Spinal cord (tissue), 10 donors: ENCODE measurements at places on chromosomes 2 and 18. TPM values are rescaled to one million over a fixed set of nuclear protein-coding genes. Genes with fewer than 3 reads are reported as not detected.
A peak's percentile ranks its signal among the peaks of the same experiment; 100 is the strongest.

FMNL2 gene
- total RNA-seq, result 81.1 TPM

FIGN gene
- total RNA-seq, result 9.8 TPM

SCYGR4 gene
- total RNA-seq, result not detected

SPC25 gene
- 9.4 TPM for total RNA-seq

CIDEA gene
- total RNA-seq, result 0.50 TPM

IL1R1 gene
- 10.9 TPM for total RNA-seq

FARSB gene
- 16.2 TPM for total RNA-seq

IL1B gene
- total RNA-seq, result 1.7 TPM

CPLX4 gene
- total RNA-seq, result 0.22 TPM

PLGLB1 gene
- 4.5 TPM for total RNA-seq

SLC8A1 gene
- total RNA-seq, result 83.2 TPM

EPC2 gene
- total RNA-seq, result 52.6 TPM

- H3K27me3 ChIP-seq, result no peaks in the 10 kb centered on the region
- DNase-seq, result no peak
- no peak overlapping the region for H3K4me3 ChIP-seq
These were observed 2.1 kb downstream of the FASTKD1 start for GRCh38 chr2:169571571-169571970.

- H3K27ac ChIP-seq, result no peak overlapping the region
- no peak overlapping the region for H3K4me3 ChIP-seq
- no peaks in the 10 kb centered on the region for H3K27me3 ChIP-seq
These were observed 287.3 kb downstream of the CMPK2 start for GRCh38 chr2:6578416-6578815.

DNA sequence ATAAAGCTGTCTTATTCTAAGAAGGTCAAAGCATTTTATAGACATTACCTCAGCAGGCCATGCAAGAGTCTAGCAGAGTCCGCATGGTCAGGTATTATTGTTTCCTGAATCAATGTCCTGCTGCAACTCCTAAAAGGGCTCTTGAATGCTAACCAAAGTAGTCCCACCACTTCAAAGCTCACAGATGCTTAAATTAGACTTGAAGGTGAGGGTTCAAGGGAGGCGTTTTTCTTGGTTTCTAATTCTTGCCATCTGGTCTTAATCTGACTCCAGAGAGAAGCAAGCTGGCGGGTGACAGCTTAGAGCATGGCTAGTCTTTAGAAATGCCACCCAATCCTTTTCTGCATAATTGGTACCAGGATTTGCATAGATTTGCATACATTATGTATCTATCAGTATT, 226.3 kb downstream of the MREG start:
- H3K4me3 ChIP-seq, result no peak overlapping the region
- no peaks in the 10 kb centered on the region for H3K27me3 ChIP-seq
- no peaks in the 10 kb centered on the region for H3K4me1 ChIP-seq
- H3K27ac ChIP-seq, result no peak overlapping the region

DNA sequence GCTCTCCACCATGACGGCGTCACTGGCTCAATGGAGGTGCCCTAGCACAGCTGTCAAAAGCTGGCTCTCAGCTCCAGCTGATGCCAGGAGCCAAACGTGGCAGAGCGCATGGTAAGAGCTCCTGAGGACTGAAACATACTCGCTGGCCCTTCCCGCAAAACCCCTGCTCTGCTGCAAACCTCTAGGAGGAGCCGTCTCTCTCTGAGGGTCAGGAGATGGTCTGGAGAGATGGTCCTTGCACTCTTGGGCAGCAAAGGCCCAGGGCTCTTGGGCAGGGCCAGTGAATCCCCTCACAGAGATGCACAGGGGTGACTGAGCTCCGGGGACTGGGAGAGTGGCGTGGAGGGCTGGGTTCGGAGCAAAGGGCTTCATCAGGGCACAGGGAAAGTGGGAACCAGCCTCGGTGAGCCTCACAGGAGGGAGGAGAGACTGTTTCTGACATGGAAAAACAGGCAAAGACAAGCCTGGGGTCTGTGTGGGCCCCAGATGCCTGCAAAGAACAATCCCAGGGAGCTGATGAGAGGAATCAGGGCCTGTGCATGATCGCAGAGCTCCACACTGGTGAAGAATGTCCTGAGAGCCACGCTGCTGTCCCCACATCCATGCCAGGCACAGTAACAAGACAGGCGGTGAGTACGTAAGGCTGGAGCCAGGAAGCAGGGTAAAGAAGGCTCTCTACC, 17.2 kb downstream of the SNORC start:
- peaks cover 85% of the 10 kb centered on the region for H3K36me3 ChIP-seq
- no peak overlapping the region for H3K4me3 ChIP-seq
- peaks cover 6% of the 10 kb centered on the region for H3K4me1 ChIP-seq

DNA sequence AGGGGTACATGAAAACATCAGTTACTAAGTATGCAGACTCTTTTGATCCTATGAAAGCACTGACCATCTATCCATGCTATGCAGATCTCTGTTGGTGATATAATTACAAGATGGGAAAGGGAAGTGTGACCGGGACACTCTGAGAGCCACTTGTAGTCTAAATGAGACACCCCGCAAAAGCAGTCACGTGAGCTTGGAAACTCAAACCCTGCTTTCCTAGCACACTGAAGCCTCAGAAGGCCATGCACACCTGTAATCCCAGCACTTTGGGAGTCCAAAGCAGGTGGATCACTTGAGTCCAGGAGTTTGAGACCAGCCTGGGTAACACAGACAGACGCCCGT, 137.5 kb downstream of the INO80D start:
- no peak overlapping the region for H3K4me3 ChIP-seq
- no peak overlapping the region for H3K27ac ChIP-seq
- DNase-seq, result no peak
- no peaks in the 10 kb centered on the region for H3K36me3 ChIP-seq

- H3K27me3 ChIP-seq, result no peaks in the 10 kb centered on the region
- peak; percentile 6 for DNase-seq
- H3K4me1 ChIP-seq, result no peaks in the 10 kb centered on the region
- no peak overlapping the region for H3K27ac ChIP-seq
- H3K4me3 ChIP-seq, result no peak overlapping the region
- H3K36me3 ChIP-seq, result no peaks in the 10 kb centered on the region
These were observed 1552.3 kb upstream of the SLC39A10 start for GRCh38 chr2:194104687-194105086.

GRCh38 chr2:229170916-229171315, 100.2 kb downstream of the PID1 start:
- H3K36me3 ChIP-seq, result no peaks in the 10 kb centered on the region
- H3K4me3 ChIP-seq, result no peak overlapping the region
- DNase-seq, result no peak
- H3K27ac ChIP-seq, result no peak overlapping the region

DNA sequence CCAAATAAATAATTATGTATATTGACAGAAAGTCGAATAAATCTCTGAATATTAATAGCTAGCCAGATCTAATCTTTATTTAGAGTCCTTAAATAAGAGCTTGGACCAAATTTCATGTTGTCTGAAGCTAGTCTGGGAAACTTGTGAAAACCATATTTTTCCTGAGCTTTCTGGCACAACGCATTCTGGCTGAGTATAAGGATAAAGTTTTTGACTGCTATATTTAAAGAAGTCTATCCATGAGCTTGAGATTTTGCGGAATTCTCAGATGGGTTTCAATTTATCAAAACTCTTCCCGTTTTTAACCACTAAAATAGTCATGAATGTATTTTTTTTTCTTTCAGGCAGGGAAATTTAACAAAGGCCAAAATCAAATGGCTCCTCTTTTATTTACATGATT, 23.8 kb downstream of the FAP start:
- no peaks in the 10 kb centered on the region for H3K4me1 ChIP-seq
- H3K27me3 ChIP-seq, result no peaks in the 10 kb centered on the region
- peak; percentile 77 for DNase-seq
- H3K4me3 ChIP-seq, result no peak overlapping the region
- no peaks in the 10 kb centered on the region for H3K36me3 ChIP-seq

GRCh38 chr2:65390134-65390533, 42.3 kb downstream of the SPRED2 start:
- no peak for DNase-seq
- no peaks in the 10 kb centered on the region for H3K36me3 ChIP-seq

DNA sequence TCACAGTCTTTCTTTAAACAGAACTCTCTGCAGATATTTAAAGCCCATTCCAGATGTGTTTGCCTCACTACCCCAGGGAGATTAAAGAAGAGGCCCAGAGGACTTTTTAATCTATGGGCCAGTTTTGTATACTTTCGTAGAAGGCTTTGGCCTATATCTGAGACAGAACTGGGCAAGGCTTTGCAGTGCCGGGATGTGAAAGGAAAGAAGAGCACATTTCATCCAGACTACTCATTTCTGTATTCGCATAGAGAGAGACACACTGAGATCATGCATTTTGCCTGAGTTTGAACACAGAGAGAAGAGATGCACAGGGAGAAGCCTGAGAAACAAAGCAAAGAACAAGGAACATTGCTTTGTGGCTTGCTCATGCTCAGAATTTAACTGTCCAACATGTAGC, 54.9 kb upstream of the SLC5A7 start:
- peak; percentile 17 for DNase-seq
- no peaks in the 10 kb centered on the region for H3K27me3 ChIP-seq
- no peaks in the 10 kb centered on the region for H3K36me3 ChIP-seq
- H3K4me3 ChIP-seq, result no peak overlapping the region
- H3K4me1 ChIP-seq, result no peaks in the 10 kb centered on the region

GRCh38 chr18:70292628-70293027, 3.8 kb downstream of the SOCS6 start:
- peaks cover 20% of the 10 kb centered on the region for H3K4me1 ChIP-seq
- no peak overlapping the region for H3K4me3 ChIP-seq
- no peak for DNase-seq
- no peaks in the 10 kb centered on the region for H3K36me3 ChIP-seq
- H3K27me3 ChIP-seq, result no peaks in the 10 kb centered on the region

- H3K4me3 ChIP-seq, result no peak overlapping the region
- H3K27me3 ChIP-seq, result no peaks in the 10 kb centered on the region
- no peak overlapping the region for H3K27ac ChIP-seq
These were observed 64.2 kb downstream of the RBMS1 start for GRCh38 chr2:160429248-160430000.

- H3K36me3 ChIP-seq, result no peaks in the 10 kb centered on the region
- peaks cover 23% of the 10 kb centered on the region for H3K4me1 ChIP-seq
- DNase-seq, result peak; percentile 79
- no peaks in the 10 kb centered on the region for H3K27me3 ChIP-seq
- H3K4me3 ChIP-seq, result no peak overlapping the region
These were observed 30.1 kb upstream of the E2F6 start for GRCh38 chr2:11495844-11496681.

DNA sequence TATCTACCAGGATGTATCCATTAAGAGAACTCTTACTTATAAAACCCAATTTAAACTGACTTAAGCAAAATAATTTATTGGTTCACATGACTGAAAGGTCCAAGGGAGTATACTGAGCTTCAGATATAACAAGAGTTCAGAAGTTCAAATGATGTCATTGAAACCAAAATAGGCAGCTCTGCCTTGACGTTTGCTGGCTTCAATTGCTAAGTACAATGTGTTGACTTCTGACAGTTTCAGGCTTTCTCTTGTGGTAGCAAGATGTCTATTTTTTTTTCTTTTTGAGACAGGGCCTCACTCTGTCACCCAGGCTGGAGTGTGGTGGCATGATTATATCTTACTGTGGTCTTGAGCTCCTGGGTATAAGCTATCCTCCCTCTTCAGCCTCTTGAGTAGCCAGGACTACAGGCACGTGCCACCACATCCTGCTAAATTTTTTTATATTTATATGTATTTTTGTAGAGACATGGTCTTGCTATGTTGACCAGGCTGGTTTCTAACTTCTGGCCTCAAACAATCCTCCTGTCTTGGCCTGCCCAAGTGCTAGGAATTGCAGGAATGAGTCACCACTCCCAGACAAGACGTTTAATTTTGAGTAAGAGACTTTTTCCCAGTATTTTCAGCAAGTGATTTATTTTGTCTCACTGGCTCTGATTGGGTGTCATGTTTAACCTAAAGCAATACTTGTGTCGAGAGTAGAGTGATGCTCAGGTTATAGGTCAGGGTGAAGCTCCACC, 184.8 kb downstream of the NR4A2 start:
- H3K36me3 ChIP-seq, result no peaks in the 10 kb centered on the region
- H3K27ac ChIP-seq, result no peak overlapping the region
- no peak overlapping the region for H3K4me3 ChIP-seq
- no peaks in the 10 kb centered on the region for H3K4me1 ChIP-seq
- no peak for DNase-seq

GRCh38 chr2:231987124-231987727, 25.7 kb downstream of the DIS3L2 start:
- no peaks in the 10 kb centered on the region for H3K27me3 ChIP-seq
- no peak for DNase-seq
- no peaks in the 10 kb centered on the region for H3K4me1 ChIP-seq
- no peaks in the 10 kb centered on the region for H3K36me3 ChIP-seq
- H3K27ac ChIP-seq, result no peak overlapping the region

DNA sequence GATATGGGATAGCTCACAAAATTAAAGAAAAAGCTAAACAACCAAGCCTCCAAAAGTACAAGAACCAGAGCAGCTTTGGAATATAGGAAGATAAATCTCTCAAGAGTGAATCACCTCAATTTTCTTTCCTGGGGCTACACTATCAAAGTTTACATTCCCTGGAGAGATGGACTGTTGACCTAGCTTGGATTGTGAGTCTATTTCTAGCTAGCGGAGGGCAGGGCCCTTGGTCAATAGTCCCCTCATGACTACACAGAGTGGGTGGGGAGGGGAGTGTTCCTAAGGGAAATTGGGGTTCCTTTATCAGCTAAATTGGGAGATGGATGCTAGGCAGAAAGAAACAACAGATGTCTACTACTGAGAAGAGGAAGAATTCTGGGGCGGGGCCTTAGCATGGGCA, 29.9 kb upstream of the EIF2AK3 start:
- no peaks in the 10 kb centered on the region for H3K36me3 ChIP-seq
- H3K27ac ChIP-seq, result no peak overlapping the region
- no peaks in the 10 kb centered on the region for H3K4me1 ChIP-seq
- no peak for DNase-seq
- no peaks in the 10 kb centered on the region for H3K27me3 ChIP-seq
- no peak overlapping the region for H3K4me3 ChIP-seq

DNA sequence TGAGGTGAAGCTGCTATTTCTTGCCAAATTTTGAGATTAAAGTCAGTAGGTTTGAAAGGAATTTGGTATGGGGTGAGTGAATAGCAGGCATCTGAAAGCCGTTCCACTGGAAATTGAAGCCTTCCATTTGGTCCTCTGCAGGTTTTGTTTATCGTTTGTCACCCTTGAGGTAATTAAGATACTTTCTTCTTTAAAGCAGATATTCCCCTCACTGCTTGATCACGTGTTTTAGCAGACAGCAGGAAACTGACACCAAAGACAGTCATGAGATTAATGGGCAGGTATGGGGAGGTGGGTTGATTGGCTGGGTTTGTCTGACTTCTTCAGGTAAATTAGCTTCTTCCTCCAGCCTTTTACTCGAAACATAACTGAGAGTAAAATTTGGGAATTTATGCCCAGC, 10.7 kb downstream of the LPIN1 start:
- H3K4me1 ChIP-seq, result peaks cover 14% of the 10 kb centered on the region
- H3K27me3 ChIP-seq, result no peaks in the 10 kb centered on the region
- H3K36me3 ChIP-seq, result peaks cover 2% of the 10 kb centered on the region
- no peak for DNase-seq

DNA sequence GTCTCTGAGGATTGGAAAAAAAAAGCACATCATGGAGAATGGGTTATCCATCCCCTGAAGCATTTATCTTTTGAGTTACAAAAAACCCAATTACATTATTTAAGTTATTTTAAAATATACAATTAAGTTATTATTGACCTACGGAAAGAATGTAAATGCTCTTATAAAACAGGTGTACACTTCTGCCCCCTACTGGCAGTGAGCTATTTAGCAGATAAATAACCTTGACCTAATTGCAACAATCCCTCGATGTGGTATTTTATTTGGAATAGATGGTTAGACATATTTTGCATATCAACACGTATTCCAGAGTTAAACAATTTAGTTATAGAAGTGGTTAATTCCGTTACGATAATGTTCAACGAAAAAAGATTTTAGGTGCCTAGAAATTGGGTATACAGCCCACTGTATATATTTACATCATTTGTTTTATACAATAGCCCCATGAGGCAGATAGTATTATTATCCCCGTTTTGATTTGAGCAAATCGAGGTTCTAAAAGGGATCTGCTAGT, 9.1 kb upstream of the DAW1 start:
- H3K27me3 ChIP-seq, result no peaks in the 10 kb centered on the region
- H3K36me3 ChIP-seq, result no peaks in the 10 kb centered on the region
- H3K4me3 ChIP-seq, result no peak overlapping the region
- no peak overlapping the region for H3K27ac ChIP-seq
